ENCODE measurements at places on chromosomes 3 and 15.

GRCh38 chr3:114551770-114552526 is 258.1 kb downstream of the TIGIT start:
- DNase-seq: no peak

DNA sequence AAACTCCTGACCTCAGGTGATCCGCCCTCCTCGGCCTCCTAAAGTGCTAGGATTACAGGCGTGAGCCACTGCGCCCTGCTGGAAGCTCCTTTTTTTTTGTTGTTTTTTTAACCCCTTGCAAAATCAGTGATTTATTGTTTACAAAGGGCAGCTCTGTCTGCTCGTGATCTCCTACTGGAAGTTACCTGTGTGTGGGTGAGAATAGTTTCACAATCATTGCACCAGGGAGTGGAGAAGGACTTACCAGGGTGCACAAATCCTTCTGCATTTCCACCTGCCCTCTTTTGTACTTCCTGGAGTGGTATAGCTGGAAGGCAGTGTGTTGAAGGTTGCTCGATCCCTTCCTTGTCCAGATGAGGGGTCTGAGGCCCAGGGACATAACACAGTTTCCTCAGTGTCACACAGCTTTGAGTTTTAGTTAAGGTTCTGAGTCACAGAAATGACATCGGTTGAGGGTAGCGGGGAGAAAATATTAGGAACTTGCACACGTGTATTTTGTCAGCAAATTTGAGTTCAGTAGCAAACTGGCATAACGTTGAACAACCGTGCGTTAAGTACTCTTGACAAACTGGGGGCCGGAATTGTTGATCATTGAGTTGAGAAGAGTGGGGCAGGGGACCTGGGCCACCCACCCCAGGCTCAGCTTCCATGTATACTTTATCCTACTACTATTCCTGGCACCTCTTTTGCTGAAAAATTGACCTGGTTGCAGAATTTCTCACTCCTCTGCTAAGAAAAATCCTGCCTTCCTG is 11.3 kb upstream of the TRAK1 start:
- no peak for DNase-seq

- DNase-seq: no peak
These were observed 23.9 kb upstream of the CTNNB1 start for GRCh38 chr3:41175365-41175764.

GRCh38 chr15:98126326-98127085 is 166.0 kb downstream of the ARRDC4 start:
- DNase-seq: no peak

DNA sequence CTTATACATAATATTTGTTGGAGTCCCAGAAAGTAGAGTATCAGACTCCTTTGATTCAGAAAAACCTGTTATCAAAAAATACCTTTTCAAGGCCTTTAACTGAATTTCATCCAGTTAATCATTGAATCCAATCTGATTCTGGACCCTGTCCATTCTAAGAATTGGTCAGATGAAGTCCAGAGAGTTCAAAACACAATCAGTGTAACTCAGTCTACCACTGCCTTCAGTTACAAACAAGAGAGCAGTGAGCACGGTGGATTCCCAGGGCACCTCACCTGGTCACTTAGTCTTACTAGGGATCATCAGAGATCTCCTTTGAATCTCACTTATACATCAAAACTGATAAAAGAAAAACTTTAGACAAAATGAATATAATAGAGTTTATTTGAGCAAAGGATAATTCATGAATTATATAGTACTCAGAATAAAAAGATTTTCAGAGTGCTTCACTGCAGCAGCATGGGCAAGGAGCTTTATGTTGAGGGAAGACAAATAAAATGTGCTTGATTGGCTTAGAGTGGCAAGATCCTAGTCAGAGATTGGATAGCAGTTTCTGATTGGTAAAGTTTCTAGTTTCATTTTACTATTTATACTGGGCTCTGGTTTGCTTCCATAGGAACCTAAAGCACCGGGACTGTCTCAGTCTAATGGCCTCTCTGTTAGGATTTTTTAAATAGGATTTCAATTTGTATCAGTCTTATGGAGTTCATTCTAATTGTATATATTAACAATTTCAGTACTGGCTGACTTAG is 474.9 kb upstream of the GOLIM4 start:
- DNase-seq: no peak

DNA sequence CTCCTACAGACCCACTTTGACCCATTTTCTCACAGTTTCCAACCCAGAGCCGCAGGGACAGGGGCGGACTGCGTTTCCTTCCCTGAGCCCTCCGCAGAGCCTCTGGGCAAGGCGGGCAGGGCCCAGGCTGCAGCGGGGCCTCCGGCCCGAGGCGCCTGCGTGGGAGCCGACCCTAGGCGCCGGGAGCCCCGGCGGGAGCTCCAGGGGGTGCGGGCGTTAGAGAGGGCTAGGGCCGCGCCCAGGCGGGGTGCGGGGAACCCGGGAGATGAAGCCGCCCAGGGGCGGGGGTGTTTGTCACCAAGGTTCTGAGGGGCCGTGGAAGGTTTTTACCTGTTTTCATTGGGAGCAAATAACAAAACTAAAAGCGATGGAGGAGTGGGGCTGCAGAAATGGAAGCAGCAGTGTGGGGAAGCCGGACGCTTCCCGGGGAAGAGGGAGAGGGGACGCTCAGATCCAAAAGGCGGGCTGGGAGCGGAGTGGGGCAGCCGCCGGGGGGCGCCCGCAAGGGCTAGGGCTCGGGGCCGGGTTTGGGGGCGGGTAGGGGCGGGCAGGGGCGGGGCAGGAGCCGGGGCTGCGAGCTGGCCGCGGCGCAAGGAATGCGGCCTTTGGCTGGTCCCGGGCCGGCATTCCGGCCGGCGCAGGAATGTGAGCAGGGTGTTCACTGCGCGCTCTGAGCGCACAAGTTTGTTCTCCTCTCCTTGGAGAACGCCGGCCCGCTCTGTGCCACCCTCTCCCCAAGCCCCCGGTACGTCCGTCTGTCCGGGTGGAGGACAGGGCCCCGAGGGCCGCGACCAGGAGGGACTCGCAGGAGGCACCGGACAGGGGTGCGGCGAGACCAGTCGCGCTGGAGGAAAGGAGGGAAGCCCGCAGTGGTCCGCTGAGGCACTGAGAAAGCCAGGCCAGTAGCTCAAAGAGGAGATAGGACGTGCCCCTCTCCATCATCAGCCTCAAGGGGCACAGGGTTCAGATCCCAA is 61.1 kb downstream of the AMOTL2 start:
- peak; percentile 78 for DNase-seq

DNA sequence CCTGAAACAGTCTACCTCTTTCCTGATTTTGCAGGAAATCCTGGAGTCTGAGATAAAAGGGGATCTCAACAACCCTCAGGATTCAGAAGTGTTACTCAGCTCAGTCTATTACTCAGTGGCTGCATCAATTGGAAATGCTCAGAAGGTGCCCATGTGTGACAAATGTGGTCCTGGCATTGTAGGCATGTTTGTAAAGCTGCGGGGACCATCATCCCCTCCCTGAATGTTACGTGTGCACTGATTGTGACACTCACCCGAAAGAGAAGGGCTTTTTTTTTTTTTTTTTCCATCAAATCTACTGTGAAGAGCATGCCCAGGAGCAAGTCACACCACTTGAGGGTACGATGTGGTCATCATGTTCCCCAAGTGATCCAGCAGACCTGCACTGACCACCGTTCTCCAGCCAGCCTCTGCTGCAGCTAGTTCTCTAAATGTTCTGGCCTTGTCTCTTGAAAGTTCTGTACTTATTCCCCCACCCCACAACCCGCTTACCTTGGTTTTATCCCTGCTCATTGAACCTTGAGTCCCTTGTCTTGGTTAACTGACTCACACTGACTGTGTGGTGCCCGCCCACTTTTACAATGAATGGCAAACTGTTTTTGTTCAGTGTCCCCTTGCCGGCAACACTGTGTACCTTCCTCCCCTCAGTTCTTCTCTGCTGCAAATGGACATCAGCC is 19.8 kb downstream of the ST3GAL6 start:
- no peak for DNase-seq

DNA sequence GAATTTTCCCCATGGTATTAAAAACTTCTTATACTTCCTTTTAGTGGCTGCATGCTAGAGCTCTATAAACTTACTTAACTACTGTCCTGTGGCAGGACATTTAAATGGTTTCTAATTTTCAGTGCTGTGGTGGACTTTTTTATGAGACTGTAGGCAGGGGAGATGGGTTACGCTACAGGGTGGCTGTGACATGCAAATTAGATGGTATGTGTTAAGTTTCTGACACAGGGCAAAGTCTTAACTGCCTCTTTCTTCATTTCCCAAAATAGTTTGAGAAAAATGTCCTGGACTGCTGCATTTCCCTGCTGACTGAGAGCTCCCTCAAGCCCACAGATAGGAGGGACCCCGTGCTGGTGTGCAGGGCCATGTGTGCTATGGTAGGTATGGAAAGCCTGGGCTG is 22.0 kb downstream of the TGM4 start:
- DNase-seq: no peak

DNA sequence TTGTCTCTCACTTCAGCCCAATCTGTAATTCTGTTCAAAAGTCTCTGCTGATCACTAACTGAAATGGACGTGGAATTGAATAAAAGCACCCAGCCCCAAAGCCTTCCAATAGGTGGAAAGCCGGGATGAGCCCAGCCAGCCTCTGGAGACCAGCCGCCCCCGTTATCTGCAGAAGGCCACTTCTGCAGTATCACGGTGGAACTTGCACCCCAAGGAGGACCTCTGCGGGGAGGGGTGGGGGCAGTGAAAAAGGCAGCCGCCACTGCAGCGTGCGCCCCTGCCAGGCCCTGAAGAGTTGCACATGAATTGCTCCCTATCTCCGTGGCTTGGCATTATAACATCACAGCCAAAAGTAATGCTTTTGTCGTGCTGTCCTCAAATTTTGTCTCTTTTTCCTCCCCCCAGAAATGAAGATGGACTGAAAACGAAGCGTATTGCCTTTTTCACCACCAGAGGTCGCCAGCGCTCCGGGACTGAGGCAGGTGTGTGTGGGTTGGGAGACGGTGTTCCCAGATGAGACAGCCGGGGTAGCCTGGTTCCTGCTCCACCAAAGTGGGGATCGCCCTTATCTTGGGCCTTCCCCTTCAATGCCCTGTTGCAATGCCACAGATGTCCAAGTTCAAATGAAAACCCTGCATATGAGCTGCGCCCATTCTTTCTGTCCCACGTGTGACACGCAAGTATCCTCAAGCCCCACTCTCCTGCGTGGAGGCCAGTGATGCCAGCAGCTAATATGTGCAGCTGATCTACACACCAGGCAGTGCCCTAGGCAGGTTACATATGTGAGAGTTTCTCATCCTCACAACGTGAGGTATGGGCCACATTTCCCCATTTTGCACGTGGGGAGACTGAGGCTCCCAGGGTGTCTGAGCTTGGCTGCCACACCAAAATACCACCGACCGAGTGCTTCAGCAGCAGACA is 96.0 kb downstream of the LRRK1 start:
- DNase-seq: peak; percentile 73

DNA sequence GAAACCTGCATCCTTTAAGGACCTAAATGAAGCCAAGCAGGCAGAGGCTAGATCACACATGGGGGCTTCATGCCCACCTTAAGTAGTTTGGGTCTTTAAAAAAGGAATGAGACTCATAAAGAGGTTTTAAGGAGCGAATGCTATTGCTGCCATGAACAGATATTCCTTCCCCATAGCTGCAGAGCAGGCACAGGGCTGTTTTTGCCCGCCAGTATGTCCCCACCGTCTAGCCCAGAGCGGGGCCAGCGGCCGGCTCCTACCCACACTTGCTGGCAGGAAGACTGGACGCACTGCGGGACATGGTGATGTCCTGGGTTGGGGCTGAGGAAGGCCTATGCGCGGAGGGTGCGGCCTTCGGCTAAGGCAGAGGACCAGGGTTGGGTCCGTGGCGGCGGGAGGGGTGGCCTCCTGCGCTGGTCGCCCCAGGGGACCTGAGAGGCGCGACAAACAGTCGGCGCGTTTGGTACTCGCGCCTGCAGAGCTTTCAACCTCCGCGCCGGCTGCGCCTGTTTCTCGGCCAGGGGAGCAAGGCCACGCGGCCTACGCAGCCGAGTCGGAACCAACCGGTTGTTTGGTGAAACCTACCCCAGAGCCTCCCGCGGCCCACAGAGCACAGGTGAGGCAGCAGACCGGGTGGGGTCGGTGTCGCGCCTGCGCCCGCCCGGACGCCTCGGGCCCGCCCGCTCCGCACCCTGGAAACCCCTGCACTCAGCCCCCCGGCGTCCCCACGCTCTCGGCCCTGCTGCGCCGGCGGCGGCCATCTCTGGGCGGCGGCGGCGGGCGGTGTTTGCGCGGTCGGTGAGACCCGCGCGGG is at the start of gene FAIM:
FAIM (plus strand) TSS at position 450 of the 814 bp plus-strand sequence. CDS start 10,956 bp downstream, outside the sequence.
- DNase-seq: peak; percentile 55

- DNase-seq: no peak
These were observed 1.5 kb downstream of the ZIC1 start for GRCh38 chr3:147410526-147411237.

- DNase-seq: no peak
These were observed 20.3 kb upstream of the ALAS1 start for GRCh38 chr3:52177701-52178042.

GRCh38 chr3:122392868-122393844 is 9.2 kb downstream of the FAM162A start:
- DNase-seq: no peak

- DNase-seq: no peak
These were observed 1505.7 kb upstream of the CADM2 start for GRCh38 chr3:83453056-83453455.

DNA sequence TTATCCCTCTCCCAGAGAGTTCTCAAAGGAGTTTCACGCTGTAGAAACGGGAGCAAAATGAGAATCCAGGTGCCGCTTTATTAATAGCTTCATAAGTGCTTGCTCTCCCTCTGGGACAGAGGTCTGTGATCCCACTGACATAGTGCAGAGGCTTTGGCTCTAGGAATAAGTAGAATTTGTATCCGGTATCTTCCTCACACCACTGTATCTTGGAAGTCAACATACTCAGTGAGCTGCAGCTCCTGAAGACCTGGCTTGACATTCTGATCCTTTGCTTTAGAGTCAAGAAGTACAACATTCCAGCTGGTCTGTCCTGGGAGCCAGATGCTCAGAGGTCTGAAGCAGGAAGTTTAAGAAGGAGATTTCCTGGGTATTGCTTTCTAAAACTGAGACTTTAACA is 323.0 kb downstream of the LPP start:
- no peak for DNase-seq

DNA sequence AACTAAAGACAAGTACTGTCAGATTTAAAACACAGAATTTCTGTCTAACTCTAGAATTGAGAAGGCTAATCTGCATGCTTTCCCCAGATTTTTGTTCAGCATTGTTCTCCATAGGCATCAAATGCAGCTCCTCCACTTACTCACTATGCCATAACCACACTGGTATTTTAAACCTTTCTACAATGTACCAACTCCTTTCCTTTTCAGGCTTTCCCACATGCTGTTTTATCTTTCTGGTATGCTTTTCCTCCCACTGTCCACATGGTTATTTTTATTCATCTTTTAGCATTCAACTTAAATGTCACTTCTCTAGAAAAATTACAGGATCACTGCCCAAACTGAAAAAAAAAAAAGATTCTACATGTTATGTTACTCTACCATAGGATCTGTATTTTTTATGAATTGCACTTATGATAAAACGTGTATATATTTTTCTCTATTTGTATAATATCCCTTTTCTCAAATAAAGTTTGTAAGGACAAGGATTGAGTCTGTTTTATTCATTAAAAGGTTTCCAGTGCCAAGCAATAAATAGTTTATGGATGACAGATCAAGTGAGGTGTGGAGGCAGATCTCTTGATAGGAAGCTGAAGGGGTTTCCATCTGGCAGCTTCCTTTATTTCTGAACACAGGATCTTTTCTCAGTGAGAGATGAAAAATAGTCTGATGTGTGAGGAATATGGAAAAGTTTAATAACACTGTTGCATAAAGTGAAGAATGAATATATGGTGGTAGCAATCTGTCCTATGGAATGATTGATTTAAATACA is 1064.5 kb downstream of the ZPLD1 start:
- no peak for DNase-seq

Measured in mucosa of gallbladder (tissue), 1 donor.